Temporal lobe (tissue), 4 donors: ENCODE measurements at places on chromosomes 2 and 18. TPM values are rescaled to one million over a fixed set of nuclear protein-coding genes. Genes with fewer than 3 reads are reported as not detected.

DPYSL5 gene
- total RNA-seq: 151 TPM

SETBP1 gene
- total RNA-seq: 46.2 TPM

LINC00305 gene
- not detected for total RNA-seq

AGXT gene
- not detected for total RNA-seq

KLF7 gene
- 77.0 TPM for total RNA-seq
